ENCODE measurements at places on chromosomes 6 and 20.
A peak's percentile ranks its signal among the peaks of the same experiment; 100 is the strongest.

- no peak for DNase-seq
These were observed 1.2 kb downstream of the PDE7B start for GRCh38 chr6:135852746-135853145.

DNA sequence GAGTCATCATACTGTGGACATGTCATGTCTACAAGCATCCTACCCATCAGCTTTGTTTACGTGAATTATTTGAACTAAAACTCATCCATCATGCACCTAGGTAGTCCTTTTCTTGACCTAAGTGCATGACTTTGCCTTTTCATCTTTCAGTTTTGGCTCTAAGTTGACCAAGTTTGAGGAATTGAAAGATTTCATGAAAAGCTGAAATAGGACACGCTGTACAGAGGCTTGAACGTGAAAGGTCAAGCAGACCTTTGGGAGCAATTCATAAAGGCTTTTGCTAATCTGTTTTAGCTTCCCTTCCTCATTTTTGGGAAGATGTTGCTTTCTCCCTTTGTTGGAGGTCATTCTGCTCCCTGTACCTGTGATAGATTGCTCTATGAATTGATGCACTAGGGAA lies 55.1 kb upstream of the MLIP start:
- no peak for DNase-seq

DNA sequence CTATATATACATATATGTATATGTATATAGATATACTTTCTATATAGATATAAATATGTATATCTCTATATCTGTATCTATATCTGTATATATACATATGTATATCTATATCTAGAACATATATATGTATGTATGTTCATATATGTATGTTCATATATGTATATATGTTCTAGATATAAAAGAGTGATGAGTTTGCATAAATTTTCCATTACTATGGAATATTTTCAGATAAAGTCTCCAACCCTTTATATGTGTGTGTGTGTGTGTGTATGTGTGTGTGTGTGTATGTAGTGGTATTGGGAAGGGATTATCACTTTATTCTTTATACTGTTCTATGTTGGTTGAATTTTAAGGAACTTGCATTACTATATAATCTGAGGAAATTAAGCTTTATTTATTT lies 33.3 kb downstream of the SYNE1 start:
- no peak for DNase-seq

DNA sequence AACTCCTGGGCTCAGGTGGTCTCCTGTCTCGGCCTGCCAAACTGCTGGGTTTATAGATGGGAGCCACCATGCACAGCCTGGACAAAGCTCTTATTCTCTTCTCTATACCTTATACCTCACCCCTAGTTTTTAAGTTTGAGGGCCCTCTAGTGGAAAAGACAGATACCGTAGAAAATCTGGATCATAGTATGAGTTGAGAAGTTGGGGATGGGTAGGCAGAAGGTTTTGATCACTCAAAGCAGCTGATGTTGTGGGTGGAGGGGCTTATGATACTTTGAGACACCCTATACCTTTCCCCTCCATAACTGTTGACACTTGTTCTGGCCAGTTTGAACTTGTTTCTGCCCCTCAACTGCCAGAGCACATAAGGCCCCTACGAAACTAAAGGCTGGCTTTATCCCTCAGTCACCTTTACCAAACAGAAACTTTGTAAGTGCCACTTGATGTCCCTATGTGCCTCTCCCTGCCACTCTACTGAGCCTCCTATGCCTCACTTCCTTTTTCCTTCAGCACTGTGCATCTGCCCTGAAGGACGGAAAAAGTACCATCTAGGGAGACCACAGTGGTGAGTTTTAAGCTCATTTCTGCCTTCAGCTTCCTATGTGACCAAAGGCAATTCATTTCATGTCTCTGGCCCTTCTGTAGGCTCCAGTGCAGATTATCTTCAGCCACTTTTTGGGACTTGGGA lies 28.6 kb downstream of the RALY start:
- peak; percentile 10 for DNase-seq

GRCh38 chr6:101118136-101118396 lies 236.9 kb upstream of the ASCC3 start:
- no peak for DNase-seq

DNA sequence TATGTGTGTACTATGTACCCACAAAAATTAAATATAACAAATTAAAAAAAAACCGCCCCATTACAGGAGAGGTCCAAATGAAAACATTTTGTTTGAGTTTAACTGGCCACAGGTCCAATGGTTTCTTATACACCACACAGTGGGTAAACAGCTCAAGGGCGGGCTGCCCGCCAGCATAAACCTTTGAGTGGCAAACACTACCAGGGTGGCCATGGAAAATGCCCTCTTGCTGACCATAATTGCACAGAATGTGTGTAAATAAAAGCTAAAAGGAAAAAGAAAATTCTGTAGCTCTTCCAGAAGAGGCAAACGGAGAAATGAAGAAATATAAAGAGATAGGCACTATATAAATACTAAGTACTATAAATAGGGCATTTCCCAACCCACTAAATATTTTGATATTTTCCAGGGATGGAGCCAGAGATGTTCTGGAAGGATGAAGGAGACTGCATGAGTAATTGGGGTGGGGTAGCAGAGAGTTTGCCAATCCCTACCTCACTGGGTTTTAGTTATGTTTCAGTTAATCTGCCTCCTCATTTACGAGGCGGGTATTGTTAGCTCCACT lies 1.1 kb upstream of the CDC5L start:
- DNase-seq = no peak

- DNase-seq = no peak
These were observed 22.7 kb upstream of the HIVEP1 start for GRCh38 chr6:11989386-11989785.

GRCh38 chr20:8291873-8292272 lies 159.8 kb downstream of the PLCB1 start:
- DNase-seq = no peak

- no peak for DNase-seq
These were observed 1006.8 kb upstream of the MANEA start for GRCh38 chr6:94570581-94570980.

GRCh38 chr6:68086199-68086598 lies 548.9 kb upstream of the ADGRB3 start:
- no peak for DNase-seq

GRCh38 chr6:85461798-85462170 lies 11.9 kb downstream of the NT5E start:
- DNase-seq = no peak

- peak; percentile 40 for DNase-seq
These were observed 32.6 kb upstream of the PHACTR3 start for GRCh38 chr20:59571551-59572314.

GRCh38 chr6:110816677-110817076 lies 1.4 kb upstream of the CDK19 start:
- no peak for DNase-seq

- DNase-seq = no peak
These were observed 538.0 kb upstream of the SLC35B3 start for GRCh38 chr6:8973395-8973794.

DNA sequence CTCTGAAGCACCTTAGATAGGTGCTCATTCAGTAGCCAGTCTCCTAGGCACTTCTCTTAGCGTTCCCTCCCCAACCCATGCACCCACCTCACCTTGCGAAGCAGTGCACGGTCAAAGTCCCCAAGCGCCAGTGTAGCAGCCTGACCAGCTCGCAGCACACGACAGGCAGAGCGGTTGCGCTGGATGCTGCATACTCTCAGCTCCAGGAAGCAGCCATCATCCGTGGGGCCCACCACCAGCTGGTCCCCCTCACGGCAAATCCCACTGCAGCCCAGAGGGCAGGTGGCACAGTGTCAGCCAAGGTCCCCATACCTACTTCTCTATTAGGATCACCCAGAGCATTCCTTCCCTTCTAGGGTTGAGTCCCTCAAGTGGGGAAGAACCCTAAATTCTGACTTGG lies 6.5 kb downstream of the GTPBP2 start:
- no peak for DNase-seq

DNA sequence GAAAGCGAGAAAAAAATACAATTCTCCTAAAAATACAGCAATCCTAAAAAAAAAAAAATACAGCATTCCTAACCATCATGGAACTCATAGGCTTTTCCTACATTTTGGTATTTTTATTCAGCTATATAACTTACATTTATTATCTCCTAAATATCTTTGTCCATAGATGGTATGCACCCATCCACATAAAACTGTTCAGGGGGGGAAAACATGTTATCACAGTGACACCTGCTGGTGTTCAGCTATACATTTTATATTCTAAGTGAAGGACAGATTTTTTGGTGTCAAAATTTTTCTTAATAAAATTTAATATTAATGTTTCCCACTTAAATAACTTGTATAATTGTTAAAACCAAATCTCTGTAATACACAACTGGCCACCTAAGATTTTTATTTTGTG lies 58.0 kb downstream of the BLOC1S5 start:
- DNase-seq = no peak

DNA sequence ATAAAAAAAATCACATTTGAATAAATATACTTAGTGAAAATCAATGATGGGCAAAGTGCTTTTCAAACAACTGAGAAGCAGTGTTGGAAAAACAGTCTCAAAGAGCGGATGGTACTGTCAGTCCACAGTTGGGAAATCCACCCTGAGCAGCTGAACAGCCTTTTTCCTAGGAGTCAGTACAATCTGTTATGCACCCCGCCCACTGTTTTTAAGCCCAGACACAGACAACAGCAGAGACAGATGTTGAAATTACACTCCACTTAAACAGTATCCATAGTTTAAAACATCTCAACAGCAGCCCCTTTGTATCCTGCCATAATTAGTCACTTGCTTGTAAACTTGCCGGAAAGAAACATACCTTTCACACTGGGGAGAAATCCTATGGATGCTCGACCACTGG lies 372 bp downstream of the KIAA0408 start:
- no peak for DNase-seq

DNA sequence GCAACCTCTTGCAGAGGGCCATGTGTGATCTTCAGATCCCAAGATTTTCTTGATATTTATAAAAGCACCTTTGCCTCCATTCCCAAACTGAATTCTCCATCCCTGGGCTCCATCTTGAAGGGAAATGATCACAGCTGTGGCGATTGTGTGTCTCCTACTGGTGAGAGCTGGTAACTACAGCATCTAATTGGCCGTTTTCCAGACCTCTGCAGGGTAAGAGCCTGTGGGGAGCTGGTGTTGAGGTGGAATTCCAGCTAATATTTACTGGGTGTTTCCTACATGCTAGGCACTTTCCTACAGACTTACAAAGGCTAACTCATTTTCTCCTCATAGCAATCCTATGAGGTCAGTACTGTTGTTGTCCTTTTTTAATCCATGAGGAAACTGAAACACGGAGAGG lies 59.2 kb upstream of the FNDC1 start:
- DNase-seq = peak; percentile 35

DNA sequence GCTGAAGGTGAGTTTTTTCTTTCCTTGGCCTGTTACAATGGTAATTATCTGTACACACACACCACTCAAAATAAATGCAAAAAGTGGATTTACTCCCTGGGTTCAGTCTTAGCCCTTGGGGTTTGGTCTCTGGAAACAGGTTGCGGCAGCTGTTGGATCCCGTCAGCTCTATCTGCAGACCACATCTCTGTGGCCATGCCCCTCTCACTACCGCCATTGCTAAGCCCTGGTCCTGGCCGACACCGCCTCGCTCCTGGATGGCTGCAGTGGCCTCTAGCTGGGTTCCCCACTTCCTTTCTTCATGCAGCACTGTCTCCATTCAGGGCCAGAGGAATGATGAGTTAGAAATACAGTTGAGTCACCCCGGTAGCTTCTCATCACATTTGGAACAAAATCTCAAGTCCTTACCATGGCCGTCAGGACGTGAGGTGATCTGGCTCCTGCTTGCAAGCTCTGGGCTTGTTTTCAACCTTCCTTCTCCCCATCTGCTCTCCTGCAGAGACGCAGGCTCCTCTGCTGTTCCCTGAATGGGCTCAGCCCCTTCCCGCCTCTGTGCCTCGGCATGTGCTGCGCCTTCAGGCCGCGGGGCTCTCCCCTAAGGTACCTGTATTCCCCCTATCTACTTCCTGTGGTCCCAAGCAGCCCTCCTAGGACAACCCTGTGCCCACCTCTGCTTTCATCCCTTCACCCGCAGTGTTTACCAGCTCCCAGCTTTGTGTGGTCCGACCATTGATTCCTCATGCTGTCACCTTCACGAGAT lies 38.0 kb downstream of the EFCAB8 start:
- DNase-seq = no peak

DNA sequence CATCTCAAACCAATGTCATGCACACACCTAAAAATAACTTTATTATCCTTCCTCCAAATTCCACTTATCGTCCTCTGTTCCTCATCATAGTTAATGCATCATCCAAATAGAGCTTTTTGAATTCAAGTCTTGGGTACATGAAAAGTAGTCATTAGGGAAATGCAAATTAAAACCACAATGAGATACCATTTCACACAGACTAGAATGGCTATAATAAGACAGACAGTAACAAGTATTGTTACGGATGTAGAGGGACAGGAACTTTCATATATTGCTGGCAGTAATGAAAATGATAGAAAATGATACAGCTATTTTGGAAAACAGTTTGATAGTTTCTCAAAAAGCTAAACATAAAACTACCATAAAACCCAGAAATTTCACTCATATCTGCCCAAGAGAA lies 59.1 kb downstream of the FHL5 start:
- no peak for DNase-seq

GRCh38 chr6:129475477-129476247 lies 234.3 kb downstream of the ARHGAP18 start:
- no peak for DNase-seq

DNA sequence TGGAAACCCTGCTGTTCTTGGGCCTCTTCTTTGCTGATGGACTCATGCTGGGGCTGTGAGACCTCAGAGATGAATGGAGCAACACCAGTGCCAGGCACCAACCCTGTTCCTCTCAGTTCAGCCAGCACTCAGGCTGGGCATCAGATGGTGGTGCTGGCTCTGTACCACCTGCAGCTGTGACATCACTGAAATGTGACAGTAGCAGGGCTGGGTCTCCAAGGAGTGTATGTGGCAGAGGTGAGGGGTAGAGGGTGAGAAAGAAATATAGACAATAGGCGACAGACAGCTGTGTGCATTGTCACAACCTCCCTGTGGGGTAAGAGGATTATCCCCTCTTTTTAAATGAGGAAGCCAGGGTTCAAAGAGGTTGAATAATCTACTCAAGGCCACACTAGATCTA lies at the start of gene TP53TG5:
Gene TP53TG5, minus strand, starts transcription at position 135 of the 400 bp plus-strand sequence. Its CDS starts 89 bp downstream, at position 46.
- no peak for DNase-seq

DNA sequence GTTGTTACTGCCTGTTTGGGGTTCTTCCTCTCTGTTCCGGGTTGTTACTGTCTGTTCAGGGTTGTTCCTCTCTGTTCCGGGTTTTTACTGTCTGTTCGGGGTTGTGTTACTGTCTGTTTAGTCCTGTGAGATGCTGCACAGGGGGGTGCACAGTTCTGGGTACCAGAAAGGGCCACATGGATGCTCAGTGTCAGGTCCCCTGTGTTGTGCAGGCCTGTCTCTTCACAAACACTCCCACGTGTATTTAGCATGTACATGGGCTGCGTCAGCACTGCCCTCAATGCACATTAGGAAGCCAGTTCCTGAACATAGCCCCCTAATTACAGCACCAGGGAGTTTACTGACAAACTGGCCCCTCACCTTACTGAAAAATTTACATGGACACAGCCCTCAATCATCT lies 118.5 kb downstream of the DLL1 start:
- no peak for DNase-seq

DNA sequence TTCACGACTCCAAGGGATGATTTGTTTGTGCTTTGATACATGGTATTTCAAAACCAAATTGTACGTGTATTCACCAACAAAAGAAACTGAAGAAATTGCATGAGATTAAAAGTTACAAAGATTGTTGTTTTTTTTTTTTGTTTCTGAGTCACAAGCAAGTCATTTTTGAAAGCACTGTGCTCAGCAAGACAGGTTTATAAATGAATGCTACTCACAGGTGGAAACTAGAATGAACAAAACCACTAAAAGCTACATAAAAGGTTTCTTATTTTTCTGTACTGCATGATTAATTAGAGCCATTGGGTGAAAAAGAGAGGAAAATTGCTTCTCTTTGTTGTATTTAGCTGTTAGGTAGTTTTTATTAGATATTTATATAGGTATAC lies 90.2 kb upstream of the RIPOR2 start:
- no peak for DNase-seq

Data from CD4-positive, alpha-beta T cell treated with Interleukin-6 at 100 ng/mL for 8 hours (primary cell).